ENCODE measurements at places on chromosomes 1 and 21.

GRCh38 chr1:200558866-200559459 lies 61.6 kb downstream of the KIF14 start:
- DNase-seq = peak; percentile 63

- no peak for DNase-seq
Observed at GRCh38 chr1:31765041-31765467, 914 bp upstream of the ADGRB2 start.

- DNase-seq = no peak
Observed at GRCh38 chr1:62437273-62437940, 558 bp downstream of the USP1 start.

GRCh38 chr1:59879996-59880505 lies 46.5 kb downstream of the CYP2J2 start:
- DNase-seq = no peak

DNA sequence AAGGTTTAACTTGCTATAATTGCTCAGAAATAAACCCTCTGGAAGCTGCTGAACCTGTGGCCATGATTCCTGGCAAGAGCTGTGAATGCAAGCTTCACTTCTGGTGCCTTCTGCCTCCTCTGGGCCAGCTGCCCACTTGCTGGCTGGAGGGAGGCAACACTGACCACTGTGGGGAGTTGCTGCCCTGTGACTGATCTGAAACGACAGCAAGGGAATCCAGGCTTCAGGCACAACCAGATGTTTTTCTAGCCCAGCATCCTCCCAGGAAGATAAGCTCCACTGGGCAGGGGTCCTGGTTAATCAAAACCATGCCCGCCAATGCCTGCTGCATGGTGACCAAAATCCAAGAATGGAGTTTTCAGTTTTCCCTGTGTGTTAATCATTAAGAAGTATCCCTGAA lies 180.0 kb upstream of the HMGB4 start:
- DNase-seq = no peak

- DNase-seq = no peak
Observed at GRCh38 chr1:85579622-85580021, 939 bp upstream of the CCN1 start.

GRCh38 chr1:41738006-41738405 lies 180.7 kb downstream of the HIVEP3 start:
- DNase-seq = no peak

- no peak for DNase-seq
Observed at GRCh38 chr1:53321776-53322602, 5.9 kb downstream of the LRP8 start.

DNA sequence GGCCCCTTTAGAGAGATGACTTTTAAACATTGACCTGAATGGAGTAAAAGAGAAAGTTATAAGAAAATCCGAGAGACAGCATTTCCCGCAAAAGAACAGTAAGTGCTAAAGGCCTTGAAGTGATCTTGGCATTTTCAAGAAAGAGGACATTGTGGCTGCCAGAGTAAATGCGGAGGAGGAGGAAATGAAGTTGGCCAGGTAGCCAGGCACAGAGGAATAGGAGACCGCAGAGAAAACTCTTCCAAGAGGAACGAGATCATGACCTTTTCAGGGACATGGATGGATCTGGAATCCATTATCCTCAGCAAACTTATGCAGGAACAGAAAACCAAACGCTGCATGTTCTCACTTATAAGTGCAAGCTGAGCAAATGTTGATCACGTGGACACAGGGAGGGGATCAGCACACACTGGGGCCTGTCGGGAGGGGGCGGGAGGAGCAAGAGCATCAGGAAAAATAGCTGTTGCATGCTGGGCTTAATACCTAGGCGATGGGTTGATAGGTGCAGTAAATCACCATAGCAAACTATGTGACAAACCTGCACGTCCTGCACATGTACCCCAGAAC lies 49.7 kb downstream of the EEIG2 start:
- no peak for DNase-seq

GRCh38 chr1:197356723-197357533 lies 88.9 kb downstream of the CRB1 start:
- peak; percentile 45 for DNase-seq

DNA sequence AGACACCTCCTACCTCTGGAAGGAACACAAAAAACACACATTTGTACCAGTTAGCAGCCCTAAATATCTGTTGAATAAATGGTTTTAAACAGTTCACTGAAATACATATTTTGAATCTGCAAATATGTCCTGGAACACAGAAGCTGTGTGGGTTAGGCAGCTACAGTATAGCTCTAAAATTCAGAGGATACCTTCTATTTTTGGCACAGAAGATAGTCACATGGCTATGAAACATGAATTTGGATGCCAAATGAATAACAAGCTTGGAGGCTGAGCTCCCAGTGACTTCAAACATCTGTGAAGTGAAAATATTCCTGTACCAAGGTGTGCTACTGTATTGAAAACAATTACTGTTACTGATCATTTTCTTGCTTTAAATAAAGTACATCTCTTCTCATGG lies 391.5 kb upstream of the ADGRL2 start:
- no peak for DNase-seq

DNA sequence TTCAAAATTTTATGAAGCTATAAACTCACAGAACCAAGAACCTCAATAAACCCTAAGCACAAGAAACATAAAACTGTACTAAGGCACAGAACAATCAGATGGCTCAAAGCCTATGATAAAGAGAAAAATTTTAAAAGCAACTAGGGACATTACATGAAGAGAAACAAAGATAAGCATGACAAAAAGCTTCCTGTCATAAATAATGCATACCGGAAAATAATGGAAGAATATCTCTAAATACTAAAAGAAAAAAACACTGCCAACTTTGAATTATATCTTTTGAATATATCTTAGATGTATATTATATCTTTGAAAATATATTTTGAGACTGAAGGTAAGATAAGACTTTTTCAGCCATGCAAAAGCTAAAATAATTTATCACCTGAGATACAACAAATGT lies 21.4 kb upstream of the KCNN3 start:
- no peak for DNase-seq

- no peak for DNase-seq
Observed at GRCh38 chr1:26289158-26290059, 9.5 kb downstream of the SH3BGRL3 start.

DNA sequence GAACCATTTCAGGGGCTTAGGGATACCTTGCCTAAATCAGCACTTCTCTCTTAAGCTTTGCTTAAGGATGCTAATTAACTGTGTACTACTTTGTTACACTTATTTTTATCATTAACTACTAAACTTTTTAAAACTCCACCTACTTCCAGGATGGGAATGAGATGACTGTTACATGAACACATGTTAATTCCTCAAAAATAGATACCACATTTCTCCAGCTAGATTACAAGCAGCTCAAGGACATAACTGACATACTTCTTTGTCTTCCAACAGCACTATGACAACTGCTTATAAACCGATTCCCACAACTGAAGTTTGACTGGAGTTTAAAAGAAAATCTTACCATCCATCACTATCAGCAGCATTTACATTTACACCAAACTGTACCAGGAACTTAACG lies 53.7 kb downstream of the TP53BP2 start:
- no peak for DNase-seq

GRCh38 chr1:50111503-50111902 lies 2.8 kb downstream of the ELAVL4 start:
- DNase-seq = no peak

DNA sequence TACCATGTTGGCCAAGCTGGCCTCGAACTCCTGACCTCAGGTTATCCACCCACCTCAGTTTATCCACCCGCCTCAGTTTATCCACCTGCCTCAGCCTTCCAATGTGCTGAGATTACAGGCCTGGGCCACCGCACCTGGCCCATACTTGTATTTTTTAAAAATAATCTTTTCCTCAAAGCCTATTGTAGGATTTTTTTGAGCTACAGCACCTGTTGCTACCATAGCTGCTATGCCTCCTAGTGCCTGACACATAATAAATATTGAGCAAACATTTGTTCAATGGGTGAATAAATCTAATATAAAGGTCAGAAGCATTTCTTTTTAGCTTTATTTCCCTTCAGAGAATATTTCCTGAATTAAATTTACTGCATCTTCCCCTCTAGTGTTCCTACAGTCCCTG lies 15.7 kb upstream of the ACBD3 start:
- DNase-seq = no peak

DNA sequence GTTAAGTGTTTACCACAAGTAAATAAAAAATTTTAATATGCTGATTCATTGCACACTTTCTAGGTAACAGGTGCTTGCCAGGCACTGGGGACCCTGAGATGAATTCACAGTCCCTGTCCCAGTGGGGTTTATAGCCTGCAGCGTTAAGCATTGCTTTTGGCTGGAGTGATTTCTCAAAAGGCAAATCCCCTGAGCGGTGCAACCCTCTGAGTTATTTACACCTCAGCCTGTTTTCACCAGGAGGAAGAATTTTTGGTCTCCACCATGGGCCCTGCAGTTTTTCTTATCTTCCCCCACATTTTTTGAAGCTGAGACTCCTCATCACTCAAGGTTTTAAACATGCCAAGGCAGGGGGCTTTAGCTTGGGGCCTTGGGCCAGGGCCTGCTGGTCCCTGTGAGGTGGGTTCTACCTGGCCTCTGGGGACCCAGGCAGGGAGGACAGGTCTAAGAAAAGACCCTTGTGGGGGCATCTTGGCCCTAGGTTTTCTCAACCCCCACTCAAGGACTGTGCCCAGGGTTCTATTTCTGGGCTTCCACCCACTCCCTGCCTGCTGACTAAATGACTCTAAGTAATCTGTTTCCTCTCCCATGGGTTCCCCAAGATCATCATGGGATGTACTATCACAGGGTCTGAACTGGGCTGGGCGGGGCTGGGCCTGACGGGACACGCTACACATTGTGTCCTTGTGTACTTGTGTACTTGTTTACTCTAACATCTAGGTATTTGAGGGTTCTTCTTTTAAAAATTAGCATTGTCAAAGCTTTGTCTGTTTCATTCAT lies 10.2 kb upstream of the CHIT1 start:
- DNase-seq = no peak

GRCh38 chr1:226618380-226618779 lies 69.8 kb downstream of the STUM start:
- DNase-seq = no peak

- DNase-seq = peak; percentile 8
Observed at GRCh38 chr1:35505911-35506798, 51.0 kb downstream of the KIAA0319L start.

DNA sequence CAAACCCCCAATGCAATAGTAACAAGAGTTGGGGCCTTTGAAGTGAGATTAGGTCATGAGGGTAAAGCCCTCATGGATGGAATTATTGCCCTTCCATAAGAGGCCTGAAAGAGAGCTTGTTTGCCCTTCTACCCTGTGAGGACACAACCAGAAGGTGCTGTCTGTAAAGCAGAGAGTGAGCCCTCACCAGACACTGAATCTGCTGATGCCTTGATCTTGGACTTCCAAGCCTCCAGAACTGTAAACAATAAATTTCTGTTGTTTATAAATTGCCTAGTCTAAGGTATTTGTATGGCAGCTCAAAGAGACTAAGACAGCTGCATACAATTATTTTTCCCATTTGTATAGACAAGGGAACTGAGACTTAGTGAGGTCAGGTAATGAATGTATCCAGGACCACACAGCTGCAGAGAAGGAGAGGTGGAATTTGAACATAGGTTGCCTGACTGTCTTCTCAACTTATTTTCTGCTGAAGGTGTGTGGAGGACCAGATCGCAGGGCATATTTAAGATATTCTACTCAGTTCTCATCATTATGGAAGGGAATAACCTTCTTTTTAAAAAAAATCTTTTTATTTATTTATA lies 18.7 kb downstream of the IL23R start:
- DNase-seq = no peak

- no peak for DNase-seq
Observed at GRCh38 chr1:201298396-201299381, 15.4 kb downstream of the PKP1 start.

- no peak for DNase-seq
Observed at GRCh38 chr1:205313563-205314308, 7.8 kb downstream of the NUAK2 start.

DNA sequence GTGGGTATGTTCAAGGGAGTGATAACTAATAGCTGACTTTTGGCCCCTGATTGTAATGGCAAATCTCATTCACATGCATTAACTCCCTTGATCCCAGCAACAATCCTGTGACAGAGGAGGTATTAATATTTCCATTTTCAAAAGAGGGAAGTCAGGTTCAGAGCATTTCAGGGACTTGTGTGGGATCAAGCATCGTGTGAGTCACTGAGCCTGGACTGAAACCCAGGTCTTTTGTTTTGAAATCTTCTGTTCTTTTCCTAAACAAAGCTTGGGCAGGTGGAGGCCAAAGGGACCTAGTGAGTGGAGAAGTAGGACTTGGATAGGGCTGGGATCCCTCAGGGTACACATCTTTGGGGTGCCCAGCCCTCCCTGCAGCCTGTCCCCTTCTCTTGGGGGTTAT lies 37.9 kb downstream of the ETNK2 start:
- no peak for DNase-seq

GRCh38 chr1:110829955-110830553 lies 42.9 kb upstream of the CD53 start:
- peak; percentile 44 for DNase-seq

GRCh38 chr1:63635681-63636080 lies 42.5 kb downstream of the PGM1 start:
- no peak for DNase-seq

GRCh38 chr1:10957133-10957532 lies 55.3 kb upstream of the TARDBP start:
- no peak for DNase-seq

DNA sequence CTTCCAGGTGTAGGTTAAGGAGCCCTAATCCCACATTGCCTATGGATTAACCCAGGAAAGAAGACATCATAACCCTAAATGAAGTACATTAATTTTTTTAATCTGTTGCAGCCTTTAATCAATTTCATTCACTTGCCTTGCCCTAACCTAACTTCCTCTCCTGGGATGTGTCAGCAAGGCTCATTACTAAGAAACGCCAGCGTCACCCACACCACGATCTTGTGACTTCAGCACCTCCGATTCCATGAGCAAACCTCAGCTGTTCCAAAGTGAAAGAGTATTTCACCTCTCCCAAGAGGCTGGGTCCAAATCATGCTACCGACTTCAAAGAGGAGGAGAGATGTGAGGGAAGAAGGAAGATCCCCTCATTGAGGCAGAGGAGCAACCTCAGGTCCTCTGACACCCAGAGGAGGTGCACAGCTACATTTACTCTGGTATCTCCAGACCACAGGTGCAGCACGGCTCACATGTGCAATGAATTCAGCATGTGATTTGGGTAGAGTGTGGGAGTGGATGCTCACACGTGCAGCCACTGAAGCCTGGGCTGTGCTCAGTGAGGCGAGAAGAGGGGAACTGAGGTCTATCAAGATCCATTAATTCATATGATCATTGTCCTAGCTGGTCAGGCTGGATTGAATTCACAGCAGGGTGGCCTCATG lies 134.1 kb downstream of the SLC30A10 start:
- DNase-seq = no peak

- DNase-seq = no peak
Observed at GRCh38 chr1:211908951-211909350, 78.4 kb upstream of the LPGAT1 start.

- DNase-seq = no peak
Observed at GRCh38 chr1:104406728-104407127, 657.0 kb downstream of the AMY1C start.

GRCh38 chr1:31666263-31666963 lies 21.7 kb upstream of the PEF1 start:
- peak; percentile 66 for DNase-seq

Measured in RWPE1 (cell line).